Activated CD4-positive, alpha-beta T cell treated with anti-CD3 and anti-CD28 coated beads, Interleukin-2, amount 10 ng/mL, durations not matched to agents 24 days and 14 days (primary cell): ENCODE measurements at places on chromosomes 11 and 22. TPM values are rescaled to one million over a fixed set of nuclear protein-coding genes. Genes with fewer than 3 reads are reported as not detected.

- no peaks in the 10 kb centered on the region for H3K4me1 ChIP-seq
- H3K27ac ChIP-seq, result no peak overlapping the region
- H3K27me3 ChIP-seq, result no peaks in the 10 kb centered on the region
- no peak for DNase-seq
- H3K36me3 ChIP-seq, result no peaks in the 10 kb centered on the region
- H3K4me3 ChIP-seq, result no peak overlapping the region
Measured at GRCh38 chr11:82403640-82404305, 329.9 kb downstream of the FAM181B start.

Gene FGF4
- not detected in 2 replicates for total RNA-seq

DNA sequence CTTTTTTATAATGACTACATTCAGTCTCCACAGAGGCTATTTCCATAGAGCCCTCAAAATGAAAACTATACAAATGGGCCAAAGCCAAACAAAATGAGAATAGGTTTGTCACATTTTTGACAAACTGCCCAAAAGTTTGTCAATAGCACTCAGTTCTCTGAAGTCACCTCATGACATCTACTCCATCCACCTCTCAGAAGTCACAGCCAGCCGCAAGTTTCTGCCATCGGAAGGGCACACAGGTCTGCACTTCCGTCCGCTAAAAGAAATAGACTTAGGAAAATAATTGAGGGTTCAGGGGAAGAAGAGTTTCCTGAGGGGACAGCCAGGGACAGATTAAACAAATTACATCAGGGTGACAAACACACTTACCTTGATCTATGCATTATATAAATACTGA, 55.4 kb upstream of the JAM3 start:
- DNase-seq, result no peak
- H3K4me3 ChIP-seq, result no peak overlapping the region
- H3K27me3 ChIP-seq, result peaks cover 58% of the 10 kb centered on the region
- H3K36me3 ChIP-seq, result no peaks in the 10 kb centered on the region
- no peak overlapping the region for H3K27ac ChIP-seq

Gene PIH1D2
- 0.21 and 0.59 TPM in 2 replicates for total RNA-seq

DNA sequence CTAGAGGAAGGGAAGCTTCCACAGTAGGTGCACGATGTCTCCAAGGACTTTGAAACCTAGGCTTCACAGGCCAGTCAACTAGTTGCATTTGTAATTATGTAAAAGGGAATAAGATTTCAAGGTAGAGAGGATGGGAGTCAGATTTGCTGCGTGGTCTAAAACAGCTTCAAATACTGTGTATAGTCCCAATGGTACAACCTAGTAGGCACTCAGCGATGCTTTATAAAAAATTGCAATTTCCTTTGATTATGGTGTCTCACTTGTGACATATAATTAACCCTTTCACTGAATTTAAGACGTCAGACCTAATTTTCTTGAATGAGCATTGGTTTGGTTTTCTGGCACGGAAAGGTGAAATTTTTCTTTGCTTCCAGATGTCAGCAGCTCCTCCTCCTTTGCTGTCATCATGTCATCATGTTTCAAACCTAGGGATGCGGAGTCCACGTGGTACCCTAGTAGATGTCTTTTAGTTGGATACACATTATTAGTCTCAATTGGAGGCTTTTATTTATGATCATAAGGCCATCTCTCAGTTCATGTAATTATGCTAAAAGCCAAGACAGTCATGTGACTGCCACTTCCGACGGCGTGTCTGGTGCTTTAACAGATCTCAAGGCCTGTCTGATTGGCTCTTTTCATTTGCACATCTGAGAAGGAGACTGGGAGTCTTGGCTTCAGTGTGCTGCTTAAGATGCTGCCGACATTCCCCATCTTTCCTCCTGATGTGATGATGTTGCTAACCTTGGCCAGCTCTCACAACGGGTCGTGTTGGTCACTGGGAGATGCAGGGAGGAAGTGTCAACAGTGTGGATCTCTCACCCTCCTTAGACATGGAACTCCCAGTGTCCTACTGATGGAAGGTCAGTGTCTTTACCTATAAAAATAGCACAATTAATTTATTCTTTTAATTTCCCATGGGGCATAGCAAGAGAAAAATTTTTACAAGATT, 134.0 kb downstream of the HIPK3 start:
- no peaks in the 10 kb centered on the region for H3K36me3 ChIP-seq
- H3K27ac ChIP-seq, result no peak overlapping the region
- no peak for DNase-seq
- H3K4me3 ChIP-seq, result no peak overlapping the region
- H3K27me3 ChIP-seq, result peaks cover 3% of the 10 kb centered on the region
- no peaks in the 10 kb centered on the region for H3K4me1 ChIP-seq

DNA sequence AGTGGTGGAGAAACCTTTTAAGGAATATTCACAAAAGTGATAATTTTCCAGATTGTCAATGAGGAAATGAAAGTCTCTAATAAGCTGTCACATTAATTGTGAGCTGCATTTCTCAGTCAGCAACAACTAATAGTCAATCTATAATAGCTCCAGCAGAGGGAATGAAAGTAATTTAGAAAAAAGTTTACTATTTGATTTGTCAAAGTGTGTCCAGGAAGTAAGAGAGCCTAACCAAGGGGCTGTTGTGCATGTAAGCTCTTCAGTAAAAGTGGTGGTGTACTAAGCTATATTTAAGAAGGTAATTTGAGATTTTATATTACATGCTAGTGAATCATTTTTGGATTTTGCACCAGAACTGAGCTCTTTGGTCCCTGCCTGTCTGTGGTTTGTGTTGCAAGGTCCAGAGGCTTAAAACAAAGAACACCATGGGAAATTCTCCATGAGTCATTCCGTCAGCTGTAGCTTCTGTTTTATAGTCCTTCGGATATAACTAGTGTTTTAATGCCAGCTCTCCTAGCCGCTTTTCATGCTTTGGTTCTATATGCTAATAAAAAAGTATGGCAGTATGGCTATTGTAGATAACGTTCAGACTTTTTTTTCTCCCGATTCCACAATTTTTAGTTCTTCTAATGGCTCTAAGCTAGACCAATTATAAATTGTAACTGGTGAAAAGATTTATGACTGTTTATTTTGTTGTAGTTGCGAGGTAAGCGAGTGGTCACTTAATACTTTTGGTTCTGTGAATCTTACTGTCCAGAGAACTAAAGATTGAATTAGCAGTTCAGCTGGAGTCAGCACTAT, 64.6 kb downstream of the ARHGEF12 start:
- DNase-seq, result no peak
- no peak overlapping the region for H3K4me3 ChIP-seq
- H3K27me3 ChIP-seq, result peaks cover 41% of the 10 kb centered on the region
- H3K27ac ChIP-seq, result no peak overlapping the region
- no peaks in the 10 kb centered on the region for H3K36me3 ChIP-seq

Gene C11orf21
- 2.4 and 2.6 TPM in 2 replicates for total RNA-seq

DNA sequence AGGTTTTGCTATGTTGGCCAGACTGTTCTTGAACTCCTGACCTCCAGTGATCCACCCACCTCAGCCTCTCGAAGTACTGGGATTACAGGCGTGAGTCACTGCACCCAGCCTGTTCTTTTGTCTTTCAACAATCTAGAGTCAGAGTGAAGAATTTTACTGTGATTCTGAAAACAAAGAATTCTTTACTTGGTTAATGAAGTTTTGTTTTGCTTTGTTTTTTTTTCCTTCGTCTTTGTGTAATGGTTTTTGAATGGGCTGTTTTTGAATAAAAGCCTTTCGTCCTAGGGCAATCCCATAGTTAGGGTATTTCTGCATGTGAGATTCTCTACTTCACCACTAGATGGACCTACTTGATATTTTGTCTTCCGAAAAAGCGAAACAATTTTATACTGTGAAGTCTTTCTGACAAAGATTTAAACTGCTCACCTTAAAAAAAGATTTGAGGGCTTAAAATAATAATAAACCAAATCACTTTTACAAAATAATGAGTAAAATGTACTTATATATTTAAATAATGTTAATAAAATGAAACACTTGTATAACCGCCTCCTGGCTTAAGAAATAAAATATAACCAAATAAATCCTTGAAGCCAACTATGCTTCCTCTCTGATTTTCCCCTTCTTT, 43.4 kb upstream of the SC5D start:
- peaks cover 10% of the 10 kb centered on the region for H3K27me3 ChIP-seq
- H3K27ac ChIP-seq, result no peak overlapping the region
- no peaks in the 10 kb centered on the region for H3K36me3 ChIP-seq
- H3K4me3 ChIP-seq, result no peak overlapping the region

Gene SH3BP1
- 110 and 115 TPM in 2 replicates for total RNA-seq

Gene ABCG4
- total RNA-seq, result 0.07 TPM in 1 of 2 replicates, not detected in the other

DNA sequence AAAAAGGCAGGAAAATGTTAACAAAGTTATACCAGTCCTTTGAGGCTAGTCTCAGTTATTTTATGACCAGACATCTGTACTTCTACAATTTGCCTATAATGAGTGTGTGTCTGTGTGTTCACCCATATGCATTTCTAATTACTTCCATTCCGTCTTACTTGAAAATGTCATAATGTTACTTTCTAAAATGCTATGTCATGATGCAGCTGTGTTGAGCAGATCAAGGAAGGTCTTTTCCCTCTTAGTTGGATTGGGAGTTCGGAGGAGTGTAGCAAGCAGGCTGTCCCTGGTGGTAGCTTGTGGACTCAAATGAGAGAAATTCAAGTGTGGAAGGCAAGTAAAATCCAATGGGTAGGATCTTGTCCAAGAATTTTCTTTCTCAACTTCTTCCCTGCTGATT, 3.0 kb downstream of the SNX19 start:
- no peak overlapping the region for H3K27ac ChIP-seq
- no peaks in the 10 kb centered on the region for H3K27me3 ChIP-seq
- H3K4me3 ChIP-seq, result peak overlapping the region; percentile 8

DNA sequence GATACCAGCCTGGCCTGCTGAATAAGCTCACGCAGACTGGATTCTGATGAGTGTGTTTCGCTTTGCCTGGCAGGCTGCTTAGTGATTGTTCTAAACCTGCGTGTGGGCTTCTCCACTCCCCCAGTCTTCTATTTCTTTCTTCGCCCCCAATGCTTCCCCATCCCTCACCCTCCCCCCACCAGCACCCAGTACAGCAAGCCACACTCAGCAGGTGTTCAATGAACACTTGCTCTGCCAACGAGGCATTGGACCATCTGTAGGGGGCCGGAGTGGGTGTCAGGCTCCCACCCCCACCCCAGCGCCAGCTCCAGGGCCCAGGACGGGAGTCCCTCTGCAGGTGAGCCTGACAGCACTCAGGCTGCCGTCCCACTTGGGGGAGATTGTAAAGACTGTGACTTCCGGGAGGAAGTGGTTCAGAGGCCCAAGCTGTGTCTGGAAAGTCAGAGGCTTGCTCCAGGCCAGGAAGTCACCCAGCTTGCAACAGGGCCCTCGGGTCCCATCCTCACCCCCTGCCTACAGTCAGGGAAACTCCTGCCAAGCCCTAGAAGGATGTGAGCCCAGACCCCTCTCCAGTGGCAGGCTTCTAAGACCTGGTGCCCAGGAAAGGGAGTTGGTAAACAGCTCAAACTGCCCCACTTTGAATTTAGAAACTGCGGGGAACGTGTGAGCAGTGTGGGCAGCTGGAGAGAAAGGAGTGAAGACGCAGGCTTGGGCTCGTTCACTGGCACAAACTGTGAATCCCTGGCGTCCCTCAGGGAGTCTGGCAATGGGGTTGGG, 66.3 kb upstream of the PRDM11 start:
- H3K4me3 ChIP-seq, result peak overlapping the region; percentile 43
- H3K27me3 ChIP-seq, result peaks cover 2% of the 10 kb centered on the region
- DNase-seq, result peak; percentile 85
- H3K4me1 ChIP-seq, result peaks cover 23% of the 10 kb centered on the region
- peak overlapping the region; percentile 84 for H3K27ac ChIP-seq

DNA sequence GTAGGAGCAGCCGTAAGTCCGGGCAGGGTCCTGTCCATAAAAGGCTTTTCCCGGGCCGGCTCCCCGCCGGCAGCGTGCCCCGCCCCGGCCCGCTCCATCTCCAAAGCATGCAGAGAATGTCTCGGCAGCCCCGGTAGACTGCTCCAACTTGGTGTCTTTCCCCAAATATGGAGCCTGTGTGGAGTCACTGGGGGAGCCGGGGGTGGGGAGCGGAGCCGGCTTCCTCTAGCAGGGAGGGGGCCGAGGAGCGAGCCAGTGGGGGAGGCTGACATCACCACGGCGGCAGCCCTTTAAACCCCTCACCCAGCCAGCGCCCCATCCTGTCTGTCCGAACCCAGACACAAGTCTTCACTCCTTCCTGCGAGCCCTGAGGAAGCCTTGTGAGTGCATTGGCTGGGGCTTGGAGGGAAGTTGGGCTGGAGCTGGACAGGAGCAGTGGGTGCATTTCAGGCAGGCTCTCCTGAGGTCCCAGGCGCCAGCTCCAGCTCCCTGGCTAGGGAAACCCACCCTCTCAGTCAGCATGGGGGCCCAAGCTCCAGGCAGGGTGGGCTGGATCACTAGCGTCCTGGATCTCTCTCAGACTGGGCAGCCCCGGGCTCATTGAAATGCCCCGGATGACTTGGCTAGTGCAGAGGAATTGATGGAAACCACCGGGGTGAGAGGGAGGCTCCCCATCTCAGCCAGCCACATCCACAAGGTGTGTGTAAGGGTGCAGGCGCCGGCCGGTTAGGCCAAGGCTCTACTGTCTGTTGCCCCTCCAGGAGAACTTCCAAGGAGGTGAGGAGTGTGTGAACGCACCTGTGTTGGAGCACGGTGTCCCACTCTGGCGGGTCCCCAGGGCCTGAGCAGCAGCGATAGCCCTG, at the start of gene TAGLN:
TSS of gene TAGLN (plus strand) at position 318 of the 863 bp plus-strand sequence. CDS start 3,644 bp downstream, outside the sequence.
- no peak within 1 kb of the TSS for H3K4me3 ChIP-seq
- H3K4me1 ChIP-seq, result peaks cover 3% of the 10 kb centered on the region
- H3K36me3 ChIP-seq, result peaks cover 6% of the 10 kb centered on the region
- H3K27me3 ChIP-seq, result no peaks in the 10 kb centered on the region
- no peak for DNase-seq

DNA sequence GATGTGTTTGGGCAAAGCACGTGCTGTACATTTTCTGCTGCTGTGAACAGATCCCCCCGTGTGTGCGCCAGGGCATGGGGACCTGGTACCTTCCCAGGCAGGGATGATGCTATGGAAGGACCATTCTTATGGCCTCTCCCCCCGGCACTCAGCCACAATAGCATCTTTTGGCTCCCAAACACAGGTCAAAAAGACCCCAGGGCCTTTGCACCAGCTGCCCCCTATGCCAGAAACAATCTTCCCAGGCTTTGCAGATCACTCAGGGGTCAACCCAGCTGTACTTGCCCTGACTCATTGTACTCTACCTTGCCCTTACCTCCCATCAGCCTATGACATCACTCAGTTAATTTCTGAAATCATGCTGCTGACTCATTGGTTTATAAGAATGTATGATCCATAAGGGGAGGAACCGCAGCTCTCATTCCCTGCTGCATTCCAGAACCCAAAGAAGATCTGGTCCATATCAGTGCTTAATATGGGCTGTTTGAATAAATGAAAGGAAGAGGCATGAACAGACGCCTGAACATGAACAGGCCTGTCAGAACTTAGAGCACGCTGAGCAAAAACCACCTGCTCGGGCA, 100.7 kb downstream of the CELSR1 start:
- no peaks in the 10 kb centered on the region for H3K36me3 ChIP-seq
- H3K4me3 ChIP-seq, result no peak overlapping the region
- peaks cover 2% of the 10 kb centered on the region for H3K27me3 ChIP-seq
- H3K27ac ChIP-seq, result no peak overlapping the region

Gene JHY
- total RNA-seq, result 0.95 and 1.1 TPM in 2 replicates

- no peak for DNase-seq
- H3K4me3 ChIP-seq, result no peak overlapping the region
- H3K27me3 ChIP-seq, result no peaks in the 10 kb centered on the region
- no peaks in the 10 kb centered on the region for H3K4me1 ChIP-seq
- no peaks in the 10 kb centered on the region for H3K36me3 ChIP-seq
Measured at GRCh38 chr11:109512249-109512648, 90.3 kb downstream of the C11orf87 start.
